Stimulated activated CD8-positive, alpha-beta memory T cell treated with anti-CD3 and anti-CD28 coated beads, Interleukin-7, amount 100 ng/mL, for 1 hour (primary cell): ENCODE measurements at places on chromosomes 4 and X.

DNA sequence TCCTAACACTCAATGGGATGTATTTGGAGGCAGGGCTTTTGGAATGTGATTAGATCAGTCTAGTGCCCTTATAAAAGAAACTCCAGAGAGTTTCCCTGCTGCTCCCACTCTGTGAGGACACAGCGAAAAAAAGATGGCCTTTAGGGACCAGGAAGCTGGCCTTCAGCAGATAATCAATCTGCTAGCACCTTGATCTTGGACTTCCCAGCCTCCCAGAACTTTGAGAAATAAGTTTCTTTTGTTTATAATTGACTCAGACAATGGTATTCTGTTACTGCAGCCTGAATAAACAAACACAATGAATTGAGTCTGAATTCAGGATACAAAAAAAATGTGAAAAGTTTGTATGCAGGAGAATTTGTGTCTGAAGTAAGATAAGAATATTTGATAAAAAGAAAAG is 842.1 kb downstream of the FSTL5 start:
- DNase-seq = no peak

DNA sequence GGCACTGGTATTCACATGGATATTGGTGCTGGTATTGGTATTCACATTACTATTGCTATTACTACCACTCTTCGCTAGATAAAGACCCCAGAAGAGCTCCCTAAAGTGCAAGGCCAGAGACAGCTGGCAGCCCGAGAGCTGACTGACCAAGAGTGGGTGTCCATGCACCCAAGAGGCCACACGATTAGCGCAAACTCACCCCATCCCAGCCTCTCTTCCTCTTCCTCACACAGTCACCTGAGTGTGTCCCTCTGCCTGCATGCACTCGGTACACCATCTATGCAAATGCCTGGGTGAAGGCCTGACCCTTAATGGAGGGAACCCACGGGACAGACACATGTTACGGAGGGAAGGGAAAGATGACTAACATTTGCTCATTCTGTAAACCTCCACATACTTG is 86.7 kb downstream of the HAUS3 start:
- no peak for DNase-seq

- DNase-seq = no peak
These were observed 5.8 kb downstream of the VMA21 start for GRCh38 chrX:151402719-151403390.

GRCh38 chr4:169115144-169115896 is 105.3 kb upstream of the CBR4 start:
- DNase-seq = no peak

DNA sequence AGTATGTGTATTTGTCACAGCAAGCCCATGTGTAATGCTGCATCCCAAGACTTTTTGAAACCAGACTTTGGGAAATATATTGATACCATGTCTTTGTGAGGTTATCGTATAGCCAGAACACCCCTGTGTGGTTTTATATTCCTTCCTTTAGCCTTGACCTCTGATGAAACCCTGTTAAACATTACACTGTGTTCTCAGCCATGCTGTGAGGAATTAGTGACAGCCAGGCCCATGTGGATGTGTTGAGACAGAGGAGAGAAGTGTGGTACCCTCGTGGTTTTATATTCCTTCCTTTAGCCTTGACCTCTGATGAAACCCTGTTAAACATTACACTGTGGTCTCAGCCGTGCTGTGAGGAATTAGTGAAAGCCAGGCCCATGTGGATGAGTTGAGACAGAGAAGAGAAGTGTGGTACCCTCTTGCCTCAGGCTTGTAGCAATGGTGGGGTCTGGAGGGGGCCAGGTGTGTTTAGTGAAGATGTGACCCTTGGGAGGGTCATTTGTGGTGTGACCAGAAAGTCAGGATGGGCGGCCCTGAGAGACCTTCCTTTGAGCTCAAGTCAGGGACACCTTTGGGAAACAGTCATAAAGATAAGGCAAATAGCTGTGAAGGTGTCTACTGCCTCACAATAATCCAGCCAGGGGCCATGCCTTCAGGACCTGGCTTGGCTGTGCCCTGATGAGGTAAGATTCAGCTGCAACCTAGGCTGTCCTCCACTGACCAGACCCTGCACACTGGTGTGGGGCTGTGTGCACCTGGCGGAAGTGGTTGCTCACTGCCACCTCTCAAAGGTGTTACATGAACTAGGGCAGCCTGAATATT is 110.0 kb downstream of the IRF2 start:
- no peak for DNase-seq

- DNase-seq = no peak
These were observed 60.5 kb downstream of the MSX1 start for GRCh38 chr4:4919927-4920326.

DNA sequence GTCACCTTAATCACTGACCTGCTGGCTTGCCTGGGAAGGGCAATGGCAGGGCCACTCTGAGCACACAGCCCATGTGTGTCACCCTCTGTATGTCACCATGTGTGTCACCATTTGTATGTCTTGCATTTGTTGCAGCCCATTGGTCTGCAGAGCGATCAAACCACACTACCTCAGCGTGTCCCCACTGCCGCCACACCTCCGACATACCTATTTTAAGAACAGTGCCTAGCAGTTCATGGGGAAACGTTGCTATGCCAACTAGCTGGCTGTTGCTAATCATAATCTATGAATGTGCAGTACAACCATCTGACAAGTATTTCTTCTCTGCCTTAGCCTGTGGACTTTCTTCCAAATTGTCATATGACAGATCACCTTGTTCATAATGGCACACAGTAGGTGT is 8.0 kb upstream of the CRMP1 start:
- no peak for DNase-seq

DNA sequence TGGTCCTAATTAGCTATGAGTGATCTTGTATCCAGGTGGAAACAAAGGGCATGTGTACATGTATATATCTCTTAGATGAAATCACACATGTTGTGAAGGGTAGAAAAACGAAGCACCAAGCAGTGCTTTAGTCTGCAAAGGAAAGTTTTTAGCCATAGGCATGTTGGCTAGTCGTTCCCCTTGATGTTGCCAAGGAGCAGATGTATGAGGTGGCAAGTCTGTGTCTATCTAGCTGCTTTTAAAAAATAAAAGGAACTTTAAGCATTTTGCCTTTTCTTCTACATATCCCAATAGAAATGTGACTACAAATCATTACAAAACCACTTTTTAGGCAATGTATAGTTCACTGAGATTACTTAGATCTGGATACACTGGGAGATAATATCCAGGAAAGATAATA is 63.1 kb downstream of the NSUN7 start:
- no peak for DNase-seq

- DNase-seq = no peak
These were observed 16.4 kb downstream of the NSDHL start for GRCh38 chrX:152847281-152847680.

DNA sequence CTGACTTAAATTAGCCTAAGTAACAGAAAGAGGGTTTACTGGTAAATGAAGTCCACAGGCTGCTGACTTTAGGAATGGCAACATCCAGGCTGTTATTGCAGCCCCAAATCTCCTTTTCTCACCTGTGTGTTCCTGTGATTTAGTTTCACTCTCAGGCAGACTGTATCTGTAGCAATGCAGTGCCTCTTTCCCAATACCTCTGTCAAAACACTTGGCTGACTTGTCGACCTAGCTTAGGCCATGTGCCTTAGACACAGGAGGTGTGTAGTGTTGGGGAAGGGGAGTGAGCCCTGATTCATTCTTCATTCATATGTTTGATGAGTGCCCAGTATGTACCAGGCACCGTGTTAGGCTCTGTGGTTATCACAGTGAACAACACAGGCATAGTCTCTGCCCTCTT is 46.9 kb downstream of the JADE3 start:
- no peak for DNase-seq

GRCh38 chr4:174460684-174461083 is 61.6 kb downstream of the HPGD start:
- no peak for DNase-seq

DNA sequence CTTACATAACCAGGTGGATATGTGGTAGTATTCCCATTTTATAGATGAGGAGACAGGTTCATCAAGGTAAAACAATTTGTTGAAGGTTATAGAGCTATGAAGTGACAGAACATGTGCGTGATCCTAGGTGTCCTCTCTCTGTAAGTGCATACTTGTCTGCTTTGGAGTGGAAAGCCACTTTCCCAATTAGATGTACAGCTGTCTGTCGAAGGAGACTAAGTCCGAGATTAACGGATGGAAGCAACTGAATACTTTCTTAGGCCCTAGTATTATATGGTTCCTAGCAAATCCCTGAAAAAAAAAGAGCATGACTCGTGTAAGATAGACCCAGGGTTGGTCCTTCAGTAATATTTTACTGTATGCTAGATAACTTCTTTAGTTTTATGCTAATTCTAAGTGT is 19.7 kb downstream of the TMEM131L start:
- DNase-seq = no peak

- no peak for DNase-seq
These were observed 18.6 kb downstream of the RXFP1 start for GRCh38 chr4:158540125-158540907.

- no peak for DNase-seq
These were observed 32.5 kb downstream of the MAOA start for GRCh38 chrX:43688586-43688985.

GRCh38 chr4:56681853-56682525 is 893 bp upstream of the HOPX start:
- no peak for DNase-seq

DNA sequence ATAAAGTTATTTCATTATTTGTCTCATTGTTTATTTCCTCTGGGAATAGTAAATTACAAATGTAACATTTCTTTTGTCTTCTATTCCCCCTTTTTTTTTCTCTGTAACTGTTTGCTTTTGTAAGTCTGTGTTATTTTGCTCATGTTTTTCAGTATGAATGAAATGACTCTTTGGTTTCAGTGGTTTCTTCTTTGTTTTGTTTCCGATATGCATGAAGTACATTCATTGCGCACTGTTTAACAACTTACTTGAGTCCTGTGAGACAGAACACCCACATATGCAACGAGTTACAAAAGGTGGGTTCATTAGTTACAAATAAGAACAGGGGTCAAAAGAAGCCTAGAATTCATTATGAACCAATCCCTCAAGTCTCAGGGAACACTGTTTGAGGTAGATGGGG is 175.0 kb upstream of the UGT8 start:
- DNase-seq = no peak

DNA sequence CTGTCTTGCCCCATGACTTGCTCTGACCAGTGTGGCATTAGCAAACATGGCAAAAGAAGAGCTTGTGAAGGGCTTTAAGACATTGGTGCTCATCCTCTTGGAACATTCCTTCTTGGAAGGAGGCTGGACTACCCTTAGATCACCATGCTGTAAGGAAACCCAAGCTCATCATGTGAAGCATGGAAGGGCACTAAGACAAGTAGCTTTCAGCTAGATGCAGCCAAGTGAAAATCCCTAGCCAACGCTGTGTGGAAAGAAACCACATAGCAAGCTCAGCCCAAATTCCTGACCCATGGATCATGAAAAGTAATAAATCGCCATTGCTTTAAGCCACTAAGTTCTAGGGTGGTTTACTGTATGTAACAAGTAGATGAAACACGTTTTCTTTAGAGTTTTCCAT is 12.4 kb upstream of the PACRGL start:
- DNase-seq = no peak

GRCh38 chr4:69894186-69894585 is 34.2 kb upstream of the SULT1E1 start:
- DNase-seq = no peak

- DNase-seq = no peak
These were observed 159.6 kb downstream of the TET2 start for GRCh38 chr4:105306158-105306781.

DNA sequence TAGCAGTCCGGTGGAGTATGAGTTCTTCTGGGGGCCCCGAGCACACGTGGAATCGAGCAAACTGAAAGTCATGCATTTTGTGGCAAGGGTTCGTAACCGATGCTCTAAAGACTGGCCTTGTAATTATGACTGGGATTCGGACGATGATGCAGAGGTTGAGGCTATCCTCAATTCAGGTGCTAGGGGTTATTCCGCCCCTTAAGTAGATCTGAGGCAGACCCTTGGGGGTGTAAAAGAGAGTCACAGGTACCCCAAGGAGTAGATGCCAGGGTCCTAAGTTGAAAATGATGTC is 852 bp downstream of the MAGEH1 start:
- no peak for DNase-seq

GRCh38 chr4:8069102-8069752 is 89.4 kb downstream of the ABLIM2 start:
- no peak for DNase-seq

DNA sequence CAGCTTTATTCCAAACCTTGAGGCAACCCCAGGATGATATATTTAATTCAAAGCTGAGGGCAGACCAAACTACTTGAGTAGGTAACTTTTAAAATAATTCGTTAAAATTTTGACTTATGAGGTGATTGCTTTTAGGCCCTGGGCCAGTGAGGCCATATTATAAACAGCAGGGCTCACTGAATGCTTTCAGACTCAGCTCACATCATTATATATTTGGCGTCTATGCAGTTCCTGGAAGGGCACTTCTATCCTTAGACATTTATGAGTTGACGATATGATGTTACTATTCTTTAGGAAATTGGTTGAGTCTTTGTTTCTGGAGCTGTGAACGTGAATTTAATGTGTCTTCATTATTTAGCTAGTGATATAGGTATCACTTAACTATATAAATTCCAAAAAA is 400.1 kb downstream of the PDHA2 start:
- DNase-seq = no peak

DNA sequence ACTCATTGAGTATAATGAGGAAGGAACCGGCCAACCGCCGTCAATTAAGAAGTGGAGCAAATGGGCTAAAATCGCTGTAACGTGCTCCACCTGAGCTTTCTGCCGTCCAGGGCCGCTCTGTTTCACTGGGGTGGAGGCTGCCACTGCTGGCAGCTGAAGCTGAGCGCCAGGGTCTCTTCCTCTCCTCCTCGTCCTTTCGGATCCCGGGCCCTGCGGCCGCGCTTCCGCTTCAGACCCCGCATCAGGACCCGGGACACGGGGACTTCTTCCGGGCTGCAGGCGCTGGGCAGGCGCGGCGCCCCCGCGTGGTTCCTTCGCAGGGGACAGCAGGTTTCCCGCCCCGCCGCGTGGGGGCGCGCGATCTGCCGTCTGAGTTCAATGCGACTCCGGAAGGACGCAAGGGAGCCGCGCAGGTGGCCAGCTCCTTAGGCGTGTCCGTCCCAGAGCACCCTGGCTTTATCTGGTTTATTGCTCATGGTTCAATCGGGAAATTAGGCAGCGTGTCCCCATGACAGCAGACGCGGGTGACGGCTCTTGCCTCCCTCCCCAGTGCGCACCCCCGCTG is 519.8 kb downstream of the TRIML1 start:
- no peak for DNase-seq

- no peak for DNase-seq
These were observed 61.9 kb downstream of the ASB9 start for GRCh38 chrX:15207994-15208393.

DNA sequence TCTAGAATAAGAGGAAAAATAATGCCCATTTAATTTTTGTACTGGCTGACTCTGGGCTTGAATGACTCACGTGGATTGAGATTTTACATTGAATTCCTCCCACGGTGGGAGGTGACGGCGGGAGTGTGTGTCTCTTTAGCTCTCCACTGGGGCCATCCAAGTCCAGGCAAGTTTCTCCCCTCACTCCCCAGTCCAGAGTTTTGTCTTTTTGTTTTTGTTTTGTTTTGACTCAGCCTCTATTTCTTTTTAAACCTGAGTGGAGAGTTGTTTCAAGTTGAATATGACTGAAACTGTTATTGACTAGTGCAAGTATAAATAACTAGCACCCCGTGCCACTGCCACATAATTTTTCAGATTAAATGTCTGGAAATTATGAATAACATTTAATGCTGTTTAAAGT is 13.6 kb downstream of the CHST7 start:
- DNase-seq = no peak
